ENCODE measurements at places on chromosomes 11 and 22.

DNA sequence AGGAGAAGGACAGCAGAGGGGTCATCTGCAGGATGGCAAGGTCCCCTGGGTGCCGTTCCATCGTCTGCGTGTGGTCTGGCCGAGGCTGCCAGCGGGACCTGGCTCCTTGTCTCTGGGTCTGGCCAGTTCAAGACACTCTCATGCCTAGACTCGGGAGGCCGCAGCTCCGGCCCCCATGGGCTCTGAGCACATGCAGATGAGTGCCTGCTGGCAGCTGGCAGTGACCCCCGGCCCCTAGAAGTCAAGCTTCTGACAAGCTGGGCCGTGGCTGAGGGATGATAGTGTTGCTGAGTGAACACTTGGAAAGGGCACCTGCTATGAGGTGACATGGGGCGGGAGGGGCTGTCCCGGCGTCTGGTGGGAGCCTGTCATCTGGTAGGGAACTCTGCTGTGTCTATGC is 1180.6 kb downstream of the BRD1 start:
- no peak for DNase-seq

GRCh38 chr22:43012390-43012789 is 2.6 kb downstream of the PACSIN2 start:
- no peak for DNase-seq

DNA sequence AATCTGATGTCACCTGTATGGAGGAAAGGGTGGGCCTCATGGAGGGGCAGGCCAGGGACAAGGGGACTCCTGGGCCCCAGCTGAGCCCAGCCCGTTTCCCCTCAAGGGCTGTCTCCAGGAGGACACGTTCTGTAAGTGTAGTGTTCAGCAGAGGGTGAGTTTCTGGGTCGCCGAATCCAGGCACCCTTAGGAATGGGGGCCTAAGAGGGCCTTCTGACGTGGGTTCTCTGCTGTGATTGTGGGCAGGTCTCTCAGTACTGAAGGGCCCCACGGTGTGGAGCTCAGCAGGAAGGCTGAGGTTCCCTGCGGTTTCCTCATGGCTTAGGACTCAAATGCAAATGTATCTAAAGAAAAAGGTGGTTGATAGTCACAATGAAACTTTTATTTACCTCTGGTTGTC is 6.5 kb downstream of the PTDSS2 start:
- no peak for DNase-seq

- no peak for DNase-seq
Measured at GRCh38 chr11:102530558-102530957, at the start of gene MMP7. Gene MMP7, minus strand, starts transcription at chr11:102530747. Its CDS starts 47 bp downstream, at chr11:102530700.

DNA sequence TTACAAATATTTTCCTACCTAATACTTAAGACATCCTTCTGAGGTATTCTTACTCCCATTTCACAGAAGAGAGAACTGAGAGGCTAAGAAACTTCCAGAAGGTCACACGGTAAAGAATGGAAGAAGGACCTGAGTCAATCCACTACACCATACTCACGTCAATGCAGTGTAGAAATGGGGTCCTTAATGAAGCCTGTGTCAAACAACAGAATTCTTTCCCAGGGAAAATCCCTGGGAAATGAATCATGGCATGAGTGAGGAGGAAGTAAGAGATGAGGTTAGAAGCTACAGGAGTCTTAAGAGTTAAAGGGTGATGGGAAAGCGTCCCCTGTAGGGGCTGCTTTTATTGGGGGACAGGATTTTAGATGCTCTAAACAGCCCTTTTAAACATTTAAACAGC is 147.9 kb downstream of the C11orf91 start:
- no peak for DNase-seq

DNA sequence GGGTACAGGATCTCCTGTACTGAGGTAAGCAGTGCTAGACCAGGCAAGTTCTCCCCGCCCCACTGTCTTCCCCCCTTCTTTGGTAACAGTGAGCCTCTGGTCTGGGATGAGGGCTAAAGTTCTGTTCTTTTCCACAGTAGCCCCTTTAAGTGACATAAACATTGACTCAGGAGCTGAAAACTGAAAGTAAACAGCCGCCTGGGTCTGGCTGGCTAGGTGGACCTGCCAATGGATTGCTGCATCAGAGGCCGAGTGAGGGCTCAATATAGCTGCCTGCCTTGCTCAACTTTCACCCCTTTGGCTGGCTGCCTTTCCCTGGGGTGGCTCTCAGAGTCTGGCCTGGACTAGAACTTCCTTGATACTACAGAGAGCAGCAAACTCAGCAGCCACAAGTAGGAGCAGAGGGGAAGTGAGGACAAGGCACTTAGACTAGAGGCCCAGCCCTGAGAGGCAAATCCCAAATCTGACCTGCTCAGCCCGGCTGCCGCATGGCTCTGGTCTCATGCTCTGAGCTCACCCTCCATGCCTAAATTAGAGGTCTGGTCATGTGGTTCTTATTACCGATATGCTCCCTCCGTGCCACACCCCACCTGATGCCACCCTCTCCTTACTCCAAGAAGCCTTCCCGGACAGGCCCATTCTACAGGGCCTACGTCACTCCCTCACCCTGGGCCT is 9.6 kb upstream of the UCP3 start:
- no peak for DNase-seq

DNA sequence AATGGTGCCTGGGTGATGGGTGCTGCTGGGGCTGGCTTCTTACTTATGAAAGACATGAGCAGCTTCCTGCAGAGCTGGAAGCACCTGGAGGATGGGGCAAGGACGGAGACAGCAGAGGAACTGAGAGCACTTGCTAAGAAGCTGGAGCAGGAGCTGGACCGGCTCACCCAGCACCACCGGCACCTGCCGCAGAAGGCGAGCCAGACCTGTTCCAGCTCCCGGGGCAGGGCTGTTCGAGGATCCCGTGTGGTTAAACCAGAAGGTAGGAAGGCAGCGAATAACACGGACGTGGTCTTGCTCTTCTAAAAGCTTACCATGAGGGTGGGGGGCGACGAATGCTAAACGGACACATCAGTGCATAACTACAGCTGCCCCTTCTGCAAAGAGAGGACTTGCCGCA is 9.3 kb downstream of the APOL5 start:
- no peak for DNase-seq

DNA sequence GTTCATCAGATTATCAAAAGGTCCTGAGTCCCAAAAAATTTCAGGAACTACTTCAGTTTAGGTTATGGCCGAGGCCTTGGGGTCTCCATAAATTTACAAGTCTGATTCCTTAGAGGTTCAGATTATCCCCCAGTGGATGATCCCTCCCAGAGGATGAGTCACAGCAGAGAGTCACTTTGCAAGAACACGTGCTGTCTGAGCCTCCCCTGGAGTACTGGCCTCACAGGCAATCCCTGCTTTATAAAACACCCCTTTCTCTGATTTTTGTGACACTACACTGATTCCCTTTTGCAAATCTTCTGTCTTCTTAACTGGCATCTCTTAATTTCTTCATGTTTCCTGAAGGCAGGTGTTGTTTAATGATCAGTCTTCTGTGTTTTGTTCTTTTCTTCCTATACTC is 45.3 kb downstream of the CCDC34 start:
- no peak for DNase-seq

- DNase-seq, result no peak
Measured at GRCh38 chr11:72920001-72920400, 105.8 kb downstream of the ATG16L2 start.

DNA sequence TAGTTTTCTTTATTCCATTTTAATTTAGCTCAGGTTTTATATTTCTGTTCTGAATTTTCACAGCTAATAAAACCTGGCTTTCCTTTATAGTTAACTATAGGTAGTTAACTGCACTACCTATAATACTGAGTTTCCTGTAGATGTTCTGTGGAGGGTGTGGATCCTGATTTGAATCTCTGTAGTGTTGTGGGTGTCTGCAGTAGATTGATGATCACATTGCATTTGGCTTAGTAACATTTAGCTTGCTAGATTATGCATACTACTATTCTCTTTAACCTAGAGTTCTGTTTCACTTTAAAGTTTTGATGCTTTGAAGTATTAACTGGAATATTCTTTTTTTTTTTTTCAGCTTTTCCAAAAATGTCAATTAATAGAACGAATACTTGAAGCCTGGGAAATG is 110.1 kb downstream of the PPP6R3 start:
- DNase-seq, result no peak

DNA sequence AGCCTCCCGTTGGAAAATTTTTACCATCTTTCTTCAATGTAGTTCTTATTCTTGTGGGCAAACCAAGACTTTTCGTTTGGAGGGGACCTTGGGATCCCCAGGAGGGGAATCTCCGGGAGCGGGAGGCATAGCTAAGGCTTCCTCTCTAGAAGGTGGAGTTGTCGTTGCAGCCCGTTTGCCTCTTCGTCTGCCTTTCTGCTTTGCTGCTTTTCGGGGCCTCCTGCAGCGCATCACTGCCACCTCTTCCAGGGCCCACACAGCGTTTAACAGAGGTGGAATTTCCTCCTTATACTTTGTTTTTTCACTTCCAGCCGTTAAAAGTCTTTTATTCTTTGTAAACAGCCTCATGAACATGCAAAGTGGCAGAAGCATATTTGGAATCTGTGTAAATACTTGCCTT is 3.5 kb upstream of the IFITM3 start:
- no peak for DNase-seq

GRCh38 chr22:39481054-39481453 is 21.0 kb upstream of the MIEF1 start:
- no peak for DNase-seq

DNA sequence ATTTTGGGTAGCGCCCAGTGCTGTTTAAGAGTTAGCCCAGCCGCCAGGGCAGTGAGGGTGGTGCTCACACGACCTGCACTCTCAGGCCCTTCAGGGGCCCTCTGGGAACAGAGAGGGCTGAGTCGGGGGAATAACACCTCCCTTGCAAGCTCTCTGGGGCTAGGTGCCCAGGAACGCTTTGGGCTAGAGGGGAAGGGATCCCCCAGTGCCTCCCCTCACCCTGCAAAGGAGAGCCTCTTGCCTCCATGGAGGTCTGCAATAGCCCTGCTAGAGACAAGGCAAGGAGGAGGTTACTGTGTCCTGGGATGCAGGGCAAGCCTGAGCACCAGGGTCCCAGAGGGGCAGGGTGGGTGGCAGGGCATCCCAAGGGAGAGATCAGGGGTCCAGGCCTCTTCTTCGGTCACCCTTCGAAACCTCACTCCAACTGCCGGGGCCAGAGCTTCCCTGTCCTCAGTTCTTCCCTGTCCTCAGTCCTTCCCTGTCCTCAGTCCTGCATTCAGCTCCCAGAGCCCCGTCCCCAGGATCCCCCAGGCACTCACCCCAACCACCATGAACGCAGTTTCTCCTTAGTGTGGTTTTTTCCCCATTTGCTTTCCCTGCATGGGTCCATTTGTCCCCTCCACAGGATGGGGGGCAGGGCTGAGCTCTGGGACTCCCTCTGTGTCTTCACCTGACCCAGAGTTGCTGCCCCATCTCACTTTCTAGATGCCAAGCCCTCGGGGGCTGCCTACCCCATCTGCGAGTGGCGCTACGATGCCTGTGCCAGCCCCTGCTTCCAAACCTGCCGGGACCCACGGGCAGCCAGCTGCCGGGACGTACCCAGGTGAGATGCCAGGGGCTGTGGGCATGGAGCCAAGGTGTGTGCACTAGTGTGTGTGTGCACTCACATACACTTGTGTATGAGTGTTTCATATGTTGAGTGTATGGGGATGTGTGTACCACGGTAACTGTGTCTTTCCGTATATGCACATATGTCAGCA is 60.8 kb downstream of the OTOG start:
- no peak for DNase-seq

GRCh38 chr11:7903940-7904339 is 27.1 kb downstream of the OR10A6 start:
- no peak for DNase-seq

- no peak for DNase-seq
Measured at GRCh38 chr11:113618360-113618759, 87.7 kb downstream of the TMPRSS5 start.

GRCh38 chr11:36160091-36160490 is 129.1 kb downstream of the COMMD9 start:
- no peak for DNase-seq

DNA sequence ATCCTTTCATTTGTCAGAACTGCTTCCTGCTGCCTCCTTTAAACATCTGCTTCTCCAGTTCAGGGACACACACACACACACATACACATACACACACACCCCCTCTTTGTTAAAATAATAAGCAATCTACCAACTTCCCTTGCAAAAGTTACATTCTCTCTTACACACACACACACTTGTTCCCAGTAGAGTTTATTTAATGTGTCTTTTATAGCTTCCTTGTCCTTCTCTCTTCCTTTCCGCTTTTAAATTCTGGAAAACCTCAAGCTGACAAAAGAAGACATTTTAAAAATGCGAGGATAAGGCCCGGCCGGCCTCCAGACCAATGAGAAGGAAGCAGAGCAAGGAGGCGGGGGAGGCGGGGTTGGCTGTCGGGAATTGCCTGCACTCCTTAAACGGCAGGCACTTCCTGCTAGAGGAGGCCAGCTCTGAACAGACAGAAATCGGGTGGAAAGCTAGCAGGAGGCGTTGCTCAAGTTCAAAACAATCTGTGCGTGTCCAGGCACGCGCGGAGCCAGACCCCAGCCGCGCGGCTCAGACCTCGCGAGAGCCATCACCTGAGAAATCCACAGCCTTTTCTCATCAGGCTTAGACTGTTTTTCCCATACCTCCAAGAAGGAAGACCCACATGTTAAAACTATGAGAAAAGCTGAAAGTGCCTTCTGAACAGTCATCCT is 99.9 kb downstream of the MAML2 start:
- peak; percentile 37 for DNase-seq

- DNase-seq, result no peak
Measured at GRCh38 chr11:371051-371450, 1.8 kb downstream of the B4GALNT4 start.

DNA sequence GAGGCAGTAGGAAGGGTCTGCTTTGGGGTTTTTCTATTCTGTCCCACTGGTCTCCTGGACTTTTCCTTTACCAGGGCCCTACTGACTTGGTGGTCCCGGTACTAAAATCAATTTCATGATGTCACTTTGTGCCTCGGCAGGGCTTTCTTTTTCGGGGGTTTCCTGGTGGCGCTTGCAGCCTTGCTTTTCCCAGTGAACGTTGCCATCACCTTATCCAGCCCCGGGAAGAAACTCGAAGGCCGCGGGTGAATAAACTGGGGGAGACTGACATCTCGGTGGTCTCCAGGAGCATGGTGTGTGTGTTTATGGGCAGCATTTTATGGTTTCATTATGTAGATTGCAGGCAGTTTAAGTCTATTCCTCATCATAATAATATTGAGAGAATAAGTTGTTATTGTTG is 84.4 kb downstream of the KCNQ1 start:
- no peak for DNase-seq

GRCh38 chr11:77080643-77081210 is 14.0 kb downstream of the CAPN5 start:
- DNase-seq, result no peak

GRCh38 chr22:36977401-36977861 is 41.8 kb downstream of the TST start:
- peak; percentile 43 for DNase-seq

DNA sequence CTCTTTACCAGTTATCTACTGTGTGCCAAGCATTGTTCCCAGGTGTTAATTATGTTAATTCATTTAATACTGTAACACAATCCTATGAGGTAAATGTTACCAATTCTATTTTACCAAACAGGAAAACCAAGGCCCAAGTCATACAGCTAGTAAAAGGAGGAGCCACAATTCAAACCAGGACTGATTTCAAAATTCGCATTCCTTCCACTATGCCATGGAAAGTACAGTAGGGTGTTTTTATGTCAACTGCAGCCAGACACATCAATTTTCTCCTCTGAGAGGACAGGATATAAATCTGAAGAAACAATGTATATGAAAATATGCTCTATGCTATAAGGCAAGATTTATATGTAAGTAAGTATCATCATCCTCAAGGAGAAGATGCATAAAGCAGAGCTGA is 104.3 kb downstream of the RPL27A start:
- no peak for DNase-seq

GRCh38 chr11:1837171-1838076 is 1.4 kb upstream of the TNNI2 start:
- DNase-seq, result peak; percentile 61

- DNase-seq, result no peak
Measured at GRCh38 chr11:4065601-4066377, 28.8 kb upstream of the RRM1 start.
